ENCODE measurements at places on chromosomes 12 and 14.

DNA sequence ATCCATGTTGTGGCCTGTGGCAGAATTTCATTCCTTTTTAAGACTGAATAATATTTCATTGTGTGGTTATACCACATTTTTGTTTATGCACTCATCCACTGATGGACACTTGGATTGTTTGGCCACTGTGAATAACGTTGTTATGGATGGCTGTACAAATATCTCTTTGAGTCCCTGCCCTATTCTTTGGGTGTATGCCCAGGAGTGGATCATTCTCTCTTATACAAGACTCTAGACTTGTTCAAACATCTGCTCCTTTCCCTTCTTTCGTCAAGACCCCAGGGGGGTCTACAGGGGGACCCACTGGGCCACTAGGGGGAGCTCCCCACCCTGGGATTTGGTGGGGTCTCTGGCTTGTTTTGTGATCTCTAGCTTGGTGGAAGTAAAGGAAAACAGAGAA lies 77.4 kb downstream of the FBXL14 start:
- no peak for DNase-seq

GRCh38 chr12:592024-592505 lies 71.2 kb downstream of the NINJ2 start:
- DNase-seq, result no peak

GRCh38 chr12:130911193-130911592 lies 39.3 kb downstream of the RAN start:
- DNase-seq, result no peak

DNA sequence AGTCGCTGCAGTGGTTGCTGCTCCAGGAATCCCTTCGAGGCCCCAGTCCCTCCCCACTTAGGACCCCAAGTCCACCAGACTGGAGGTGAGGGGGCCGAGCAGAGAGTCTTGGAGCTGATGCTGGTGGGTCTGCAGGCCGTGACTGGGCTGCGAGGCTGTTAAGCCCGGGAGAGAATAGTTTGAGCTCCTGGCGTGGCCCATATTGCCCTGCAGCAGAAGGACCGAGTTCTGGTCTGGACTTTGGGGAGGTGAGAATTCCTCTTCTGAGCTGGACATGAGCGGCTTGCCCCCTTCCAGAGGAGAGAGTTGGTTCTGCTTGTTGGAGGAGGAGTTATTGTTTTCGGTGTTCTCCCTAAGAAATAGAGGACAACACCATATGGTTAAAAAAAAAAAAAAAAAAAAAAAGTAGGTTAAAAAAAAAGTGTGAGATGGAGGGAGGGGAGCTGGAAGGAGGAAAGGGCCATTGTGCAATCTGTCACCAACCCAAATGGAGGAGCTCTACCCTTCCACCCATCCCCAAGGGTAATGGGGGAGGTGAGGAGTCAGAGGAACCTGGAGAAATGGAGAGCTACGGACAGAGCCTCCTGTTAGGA lies 3.0 kb downstream of the SIX1 start:
- no peak for DNase-seq

- DNase-seq, result no peak
Observed at GRCh38 chr12:107761502-107761904, 566 bp upstream of the PRDM4 start.

DNA sequence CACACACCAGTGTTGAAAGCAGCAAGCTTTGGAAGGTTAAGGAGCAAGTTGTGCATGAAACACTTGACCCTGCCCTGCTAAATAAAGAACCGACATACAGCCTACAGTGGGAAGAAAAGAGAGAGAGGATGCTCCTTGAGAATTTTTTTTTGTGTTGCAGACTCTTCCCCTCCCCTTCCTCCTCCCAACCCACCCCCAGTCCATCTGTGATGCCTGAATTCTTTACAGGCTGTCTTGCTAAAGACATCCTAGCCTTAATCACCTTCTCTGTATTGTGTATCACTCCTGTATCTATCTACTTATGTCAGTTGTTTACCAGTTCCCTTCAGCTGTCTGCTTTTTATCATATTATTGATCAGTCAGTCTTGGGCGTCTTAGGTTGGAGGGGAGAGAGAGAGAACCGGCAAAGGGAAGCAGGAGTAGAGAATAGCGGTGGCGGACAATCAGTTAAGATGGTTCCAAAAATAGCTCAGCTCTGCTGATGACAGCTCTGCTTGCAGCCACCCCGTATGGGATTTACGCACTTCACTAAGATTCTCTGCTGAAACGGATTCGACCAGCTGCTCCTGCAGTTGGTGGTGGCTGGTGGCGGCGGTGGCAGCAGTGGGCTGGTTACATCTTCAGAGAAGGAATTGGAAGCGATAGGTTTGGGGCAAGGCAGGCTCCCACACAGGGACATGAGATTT lies 664.7 kb downstream of the NRXN3 start:
- DNase-seq, result no peak

DNA sequence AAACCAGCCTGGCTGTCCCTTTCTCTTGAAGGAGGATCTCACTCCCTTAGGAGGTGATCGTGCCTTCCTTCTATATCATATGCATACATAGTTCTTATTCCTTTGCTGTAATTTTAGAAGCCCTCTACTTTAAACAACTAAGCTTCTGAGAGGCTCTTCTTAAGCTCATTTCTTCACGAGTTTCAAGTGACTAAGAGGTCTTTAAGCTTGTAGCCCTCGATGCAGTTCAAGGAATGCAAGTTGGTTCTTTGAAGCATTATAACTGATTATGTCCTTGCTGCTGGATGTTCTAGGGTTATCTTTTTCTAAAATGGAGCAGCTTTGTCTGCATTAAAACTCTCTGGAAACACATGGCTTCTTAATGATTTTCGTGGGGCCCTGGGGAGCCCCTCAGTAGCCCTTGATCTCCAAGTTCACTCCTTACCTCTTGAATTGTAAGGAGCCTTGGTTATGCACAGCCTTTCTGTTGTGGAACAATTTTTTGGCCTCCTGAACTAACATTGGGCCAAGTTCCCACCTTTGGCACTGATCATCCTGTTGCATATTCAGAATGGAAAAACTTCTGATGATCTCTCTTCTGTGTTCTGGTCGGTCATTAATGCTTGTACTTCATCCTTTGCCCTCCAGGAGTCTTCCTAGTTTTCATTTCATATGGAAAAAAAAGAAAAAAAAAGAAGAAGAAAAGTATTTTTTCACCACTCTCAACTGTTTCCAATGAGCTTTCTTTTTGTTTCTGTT lies 12.6 kb downstream of the RASSF8 start:
- no peak for DNase-seq
